ENCODE measurements at places on chromosomes 7 and 10.

- no peak for DNase-seq
Observed at GRCh38 chr10:132383751-132384196, 13.2 kb upstream of the PWWP2B start.

GRCh38 chr10:44968091-44968490 lies 8.5 kb downstream of the RASSF4 start:
- DNase-seq = no peak

GRCh38 chr7:129090300-129090907 lies 35.5 kb upstream of the TNPO3 start:
- no peak for DNase-seq

DNA sequence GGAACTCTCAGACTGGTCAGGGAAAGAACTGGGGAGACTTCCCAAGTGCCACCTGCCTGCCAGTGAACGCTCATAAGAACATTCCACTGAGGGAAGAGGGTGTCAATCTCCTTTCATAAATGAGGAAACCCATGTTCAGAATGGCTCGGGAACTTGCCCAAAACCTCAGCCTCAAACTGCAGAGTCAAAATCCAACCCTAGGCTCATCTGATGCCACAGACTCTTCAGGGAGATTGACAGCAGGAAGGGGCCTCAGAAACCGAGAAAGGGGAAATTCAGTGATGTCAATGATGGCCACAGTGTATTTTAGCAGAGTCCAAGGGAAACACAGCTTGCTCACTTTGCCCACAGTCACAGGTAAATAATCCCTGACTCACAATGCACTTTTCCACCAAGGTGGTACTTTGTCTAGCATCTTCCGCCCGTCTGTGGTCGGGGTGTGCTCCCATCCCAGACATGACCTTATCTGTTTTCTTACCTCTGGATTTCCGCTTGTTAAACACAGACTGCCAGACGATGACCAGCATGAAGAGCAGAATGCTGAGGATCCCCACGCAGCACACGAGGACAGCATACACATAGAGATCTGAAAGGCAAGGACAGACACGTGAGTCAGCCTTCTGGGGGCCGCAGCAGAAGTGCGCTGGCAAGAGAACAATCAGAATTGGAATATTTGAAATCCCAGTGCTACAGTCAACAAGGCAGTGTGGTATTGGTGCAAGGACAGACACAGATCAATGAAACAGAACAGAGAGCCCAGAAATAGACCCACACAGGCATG lies 38.4 kb downstream of the VSTM4 start:
- DNase-seq = no peak

- DNase-seq = no peak
Observed at GRCh38 chr10:68954904-68955303, 1.1 kb upstream of the DDX21 start.

GRCh38 chr7:95404316-95404865 lies 8.2 kb upstream of the PON3 start:
- DNase-seq = no peak

DNA sequence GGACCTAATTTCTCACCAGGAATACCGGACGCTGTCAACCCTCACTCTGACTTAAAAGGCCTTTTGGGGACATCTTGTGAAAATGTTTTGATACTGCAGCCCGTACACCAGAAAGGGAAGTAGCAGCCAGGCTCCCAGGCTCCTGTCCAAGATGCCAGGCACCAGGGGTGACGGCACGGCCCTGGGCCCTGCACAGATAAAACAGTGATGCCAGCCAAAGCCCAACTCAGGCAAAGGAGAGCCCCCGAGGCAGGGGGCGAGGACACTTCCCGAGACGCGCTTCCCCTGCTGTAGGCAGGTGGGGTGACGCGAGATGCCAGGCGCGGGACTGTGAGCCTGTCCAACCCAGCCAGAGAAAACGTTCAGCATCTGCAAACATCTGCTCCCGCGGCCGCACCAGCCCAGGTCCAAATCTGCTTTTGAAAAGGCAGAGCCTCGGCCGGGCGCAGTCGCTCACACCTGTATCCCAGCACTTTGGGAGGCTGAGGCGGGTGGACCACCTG lies 15.7 kb downstream of the ZFAND2A start:
- DNase-seq = no peak

DNA sequence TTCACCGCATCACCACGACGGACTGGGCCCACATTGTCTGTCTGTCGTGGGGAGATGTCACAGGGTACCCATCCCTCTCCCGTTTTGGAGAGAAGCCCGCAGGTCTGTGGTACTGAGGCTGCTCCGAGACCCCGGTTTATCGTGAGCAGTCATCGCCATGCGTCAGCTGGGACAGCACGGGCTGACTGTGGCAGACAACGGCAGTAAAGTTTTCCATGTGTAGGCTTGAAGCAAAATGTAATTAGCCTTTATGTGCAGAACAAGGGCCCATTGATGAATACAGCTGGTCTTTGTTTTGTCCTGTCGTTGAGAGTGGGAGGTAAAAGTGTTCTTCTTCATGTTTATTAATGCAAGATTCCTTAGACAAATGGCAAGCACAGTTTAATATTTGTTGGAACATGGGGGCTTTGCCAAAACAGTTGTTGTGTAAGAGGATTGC lies 167.4 kb upstream of the SH2B2 start:
- no peak for DNase-seq

DNA sequence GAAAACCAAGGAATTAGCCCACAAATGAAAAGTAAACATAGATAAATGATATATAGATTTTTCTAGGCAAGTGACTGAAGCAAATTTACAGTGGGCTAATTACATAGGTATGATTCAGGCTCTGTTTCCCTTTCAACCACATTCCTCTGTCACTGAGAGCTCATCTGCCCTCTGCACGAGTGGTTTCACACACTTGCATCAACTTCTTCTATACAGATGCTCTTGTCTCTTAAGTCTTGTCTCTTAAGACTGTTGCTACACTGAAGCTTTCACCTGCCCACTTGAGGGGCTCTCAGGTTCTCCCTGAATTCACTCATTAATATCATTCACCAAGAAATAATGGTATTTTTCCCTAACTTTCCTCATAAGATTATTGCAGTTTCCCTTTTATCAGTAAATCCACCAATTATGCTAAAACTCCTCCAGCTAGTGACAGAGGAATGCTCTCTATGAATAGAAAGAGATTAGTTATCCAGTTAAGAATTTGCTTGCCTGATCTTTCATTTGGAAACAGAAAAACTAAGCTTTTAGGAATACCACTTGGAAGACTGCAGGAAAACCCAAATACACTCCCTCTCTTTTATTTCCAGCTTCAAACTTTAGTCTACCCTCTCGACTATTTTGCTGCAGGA lies 95.7 kb downstream of the ELAPOR2 start:
- no peak for DNase-seq
